Panc1 (cell line): ENCODE measurements at places on chromosomes 16 and 17. TPM values are rescaled to one million over a fixed set of nuclear protein-coding genes. Genes with fewer than 3 reads are reported as not detected.

DNA sequence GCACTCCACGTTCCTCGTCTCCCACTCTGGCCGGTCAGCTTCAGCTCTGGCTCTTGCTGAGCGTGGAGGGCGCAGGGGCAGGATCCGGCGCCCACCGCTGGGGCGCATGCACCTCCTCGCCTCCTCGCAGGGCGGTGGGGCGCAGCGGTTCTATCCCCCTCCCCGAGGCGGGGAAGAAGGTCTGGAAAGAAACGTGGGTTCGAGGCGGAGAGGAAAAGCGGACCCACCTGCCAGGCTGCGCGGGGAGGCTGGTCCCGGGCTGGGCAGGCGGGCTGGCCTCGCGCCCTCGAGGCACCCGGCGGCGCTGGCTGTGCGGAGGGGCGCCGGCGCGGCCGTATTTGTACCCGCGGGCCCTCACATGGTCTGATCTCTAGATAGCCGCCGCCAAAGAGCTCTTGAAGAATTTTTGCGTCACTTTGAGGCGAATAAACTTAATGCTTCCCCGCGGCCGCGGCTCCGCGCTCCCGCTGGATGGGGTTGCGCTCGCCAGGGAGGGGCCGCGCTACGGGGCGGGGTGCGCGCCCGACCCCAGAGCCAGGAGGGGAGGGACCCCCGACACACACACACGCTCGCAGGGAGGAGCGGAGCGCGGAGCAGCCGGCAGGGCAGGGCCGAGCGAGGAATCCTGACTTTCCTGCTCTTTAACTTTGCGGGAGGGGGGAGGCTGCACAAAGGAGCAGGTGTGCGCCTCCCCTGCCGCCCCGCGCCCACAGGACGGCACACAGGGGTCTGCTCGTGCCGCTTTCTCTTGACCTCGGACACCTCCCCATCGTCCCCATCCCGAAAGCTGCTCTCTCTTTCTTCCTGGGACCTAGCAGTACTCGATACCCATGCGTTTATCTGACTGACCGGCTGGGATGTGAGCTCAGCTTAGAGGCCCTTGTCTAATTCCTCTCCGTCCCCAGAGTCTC is at the start of gene SLC6A4:
SLC6A4 (minus strand) TSS at position 312 of the 911 bp plus-strand sequence. CDS start 13,739 bp downstream, outside the sequence.
- H3K4me1 ChIP-seq, result peaks cover 20% of the 10 kb centered on the region
- H3K36me3 ChIP-seq, result no peaks in the 10 kb centered on the region
- peaks cover 17% of the 10 kb centered on the region for H3K27me3 ChIP-seq
- H3K4me3 ChIP-seq, result peak within 1 kb of the TSS; percentile 63

- H3K27me3 ChIP-seq, result no peaks in the 10 kb centered on the region
- H3K27ac ChIP-seq, result no peak overlapping the region
- H3K36me3 ChIP-seq, result no peaks in the 10 kb centered on the region
- H3K4me3 ChIP-seq, result no peak overlapping the region
Measured at GRCh38 chr17:12574525-12574924, 91.2 kb upstream of the MYOCD start.

- no peaks in the 10 kb centered on the region for H3K4me1 ChIP-seq
- no peaks in the 10 kb centered on the region for H3K36me3 ChIP-seq
- H3K27me3 ChIP-seq, result no peaks in the 10 kb centered on the region
- H3K4me3 ChIP-seq, result no peak overlapping the region
- no peak for DNase-seq
Measured at GRCh38 chr17:38538906-38539305, 66.8 kb downstream of the SRCIN1 start.

GRCh38 chr17:7582396-7583252 is 1.0 kb upstream of the MPDU1 start:
- H3K27me3 ChIP-seq, result no peaks in the 10 kb centered on the region
- peak overlapping the region; percentile 100 for H3K27ac ChIP-seq
- H3K4me1 ChIP-seq, result peaks cover 48% of the 10 kb centered on the region
- peaks cover 2% of the 10 kb centered on the region for H3K36me3 ChIP-seq

GRCh38 chr17:321386-321941 is 31.1 kb downstream of the RPH3AL start:
- H3K36me3 ChIP-seq, result no peaks in the 10 kb centered on the region
- no peak overlapping the region for H3K27ac ChIP-seq
- no peaks in the 10 kb centered on the region for H3K27me3 ChIP-seq
- no peak overlapping the region for H3K4me3 ChIP-seq

DNA sequence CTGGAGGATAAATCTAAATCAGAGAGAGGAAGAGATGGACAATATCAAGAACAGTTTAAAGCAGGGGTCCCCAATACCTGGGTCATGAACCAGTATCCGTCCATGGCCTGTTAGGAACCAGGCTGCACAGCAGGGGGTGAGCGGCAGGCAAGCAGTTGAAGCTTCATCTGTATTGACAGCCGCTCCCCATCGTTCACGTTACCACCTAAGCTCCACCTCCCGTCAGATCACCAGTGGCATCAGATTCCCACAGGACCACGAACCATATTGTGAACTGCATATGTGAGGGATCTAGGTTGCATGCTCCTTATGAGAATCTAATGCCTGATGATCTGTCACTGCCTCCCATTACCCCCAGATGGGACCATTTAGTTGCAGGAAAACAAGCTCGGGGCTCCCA is 226.5 kb downstream of the SLC39A11 start:
- H3K27me3 ChIP-seq, result no peaks in the 10 kb centered on the region
- DNase-seq, result no peak
- H3K4me1 ChIP-seq, result no peaks in the 10 kb centered on the region
- H3K27ac ChIP-seq, result no peak overlapping the region

GRCh38 chr16:65426484-65426883 is 304.6 kb upstream of the CDH11 start:
- no peak for DNase-seq
- no peaks in the 10 kb centered on the region for H3K36me3 ChIP-seq
- no peaks in the 10 kb centered on the region for H3K4me1 ChIP-seq
- H3K27ac ChIP-seq, result no peak overlapping the region

Gene OR1A2
- not detected for total RNA-seq

GRCh38 chr16:4350365-4350786 is 745 bp downstream of the PAM16 start:
- peaks cover 39% of the 10 kb centered on the region for H3K4me1 ChIP-seq
- DNase-seq, result no peak
- H3K4me3 ChIP-seq, result peak overlapping the region; percentile 75
- no peaks in the 10 kb centered on the region for H3K27me3 ChIP-seq

Gene TBC1D3C
- not detected for total RNA-seq

Gene ZFHX3
- total RNA-seq, result 7.1 TPM

- H3K4me1 ChIP-seq, result no peaks in the 10 kb centered on the region
- H3K36me3 ChIP-seq, result no peaks in the 10 kb centered on the region
- H3K4me3 ChIP-seq, result no peak overlapping the region
- no peak for DNase-seq
Measured at GRCh38 chr16:74521691-74522090, 85.2 kb downstream of the GLG1 start.

- no peaks in the 10 kb centered on the region for H3K27me3 ChIP-seq
- H3K4me1 ChIP-seq, result peaks cover 13% of the 10 kb centered on the region
- no peak overlapping the region for H3K27ac ChIP-seq
- H3K4me3 ChIP-seq, result no peak overlapping the region
Measured at GRCh38 chr17:19750020-19750572, 2.0 kb upstream of the ALDH3A1 start.

DNA sequence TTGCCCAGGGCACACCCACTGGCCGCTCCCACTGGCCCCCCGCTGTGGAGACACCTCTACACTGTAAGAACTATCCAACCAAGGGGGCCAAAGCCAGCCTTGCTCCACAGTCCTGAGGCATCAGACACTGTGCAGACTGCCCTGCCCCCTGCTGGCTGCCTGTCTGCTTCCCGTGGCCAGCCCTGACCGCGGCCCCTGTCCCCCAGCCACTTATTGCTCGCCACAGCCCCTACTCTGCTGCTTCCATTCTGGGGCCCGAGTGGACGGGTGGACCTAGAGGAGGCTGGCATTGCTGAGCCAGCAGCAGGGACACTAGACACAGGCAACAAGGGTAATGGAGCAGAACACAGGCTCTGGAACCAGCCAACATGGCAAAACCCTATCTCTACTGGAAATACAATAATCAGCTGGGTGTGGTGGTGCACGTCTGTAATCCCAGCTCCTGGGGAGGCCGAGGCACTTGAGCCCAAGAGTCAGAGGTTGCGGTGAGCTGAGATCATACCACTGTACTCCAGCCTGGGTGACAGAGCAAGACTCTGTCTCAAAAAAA is 19.7 kb upstream of the LRRC37A3 start:
- H3K4me1 ChIP-seq, result no peaks in the 10 kb centered on the region
- H3K27ac ChIP-seq, result no peak overlapping the region
- no peak overlapping the region for H3K4me3 ChIP-seq
- no peak for DNase-seq

GRCh38 chr17:75625813-75626486 is 7.3 kb upstream of the SMIM5 start:
- H3K27me3 ChIP-seq, result no peaks in the 10 kb centered on the region
- H3K4me3 ChIP-seq, result no peak overlapping the region
- no peaks in the 10 kb centered on the region for H3K4me1 ChIP-seq
- no peak overlapping the region for H3K27ac ChIP-seq
- no peaks in the 10 kb centered on the region for H3K36me3 ChIP-seq
- DNase-seq, result no peak

DNA sequence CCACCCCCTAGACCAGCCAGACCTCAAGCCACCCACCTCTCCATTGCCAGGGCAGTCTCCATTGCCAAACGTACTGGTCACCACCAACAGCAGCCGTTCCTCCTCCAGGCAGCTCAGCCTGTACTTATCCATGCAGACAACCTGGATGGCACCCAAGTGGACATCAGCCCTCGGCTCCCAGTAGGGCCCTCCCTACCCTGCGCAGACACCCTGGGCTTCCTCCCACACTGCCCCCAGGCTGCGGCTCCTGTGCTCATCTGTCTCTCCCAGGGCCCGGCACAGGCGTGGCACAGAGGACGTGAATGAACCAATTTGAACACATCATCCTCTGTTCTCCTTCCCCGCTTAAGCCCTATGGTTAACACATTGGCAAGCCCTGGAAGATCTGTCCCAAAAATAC is 29.5 kb downstream of the NOS2 start:
- no peak overlapping the region for H3K27ac ChIP-seq
- no peaks in the 10 kb centered on the region for H3K4me1 ChIP-seq
- H3K4me3 ChIP-seq, result no peak overlapping the region
- DNase-seq, result no peak

DNA sequence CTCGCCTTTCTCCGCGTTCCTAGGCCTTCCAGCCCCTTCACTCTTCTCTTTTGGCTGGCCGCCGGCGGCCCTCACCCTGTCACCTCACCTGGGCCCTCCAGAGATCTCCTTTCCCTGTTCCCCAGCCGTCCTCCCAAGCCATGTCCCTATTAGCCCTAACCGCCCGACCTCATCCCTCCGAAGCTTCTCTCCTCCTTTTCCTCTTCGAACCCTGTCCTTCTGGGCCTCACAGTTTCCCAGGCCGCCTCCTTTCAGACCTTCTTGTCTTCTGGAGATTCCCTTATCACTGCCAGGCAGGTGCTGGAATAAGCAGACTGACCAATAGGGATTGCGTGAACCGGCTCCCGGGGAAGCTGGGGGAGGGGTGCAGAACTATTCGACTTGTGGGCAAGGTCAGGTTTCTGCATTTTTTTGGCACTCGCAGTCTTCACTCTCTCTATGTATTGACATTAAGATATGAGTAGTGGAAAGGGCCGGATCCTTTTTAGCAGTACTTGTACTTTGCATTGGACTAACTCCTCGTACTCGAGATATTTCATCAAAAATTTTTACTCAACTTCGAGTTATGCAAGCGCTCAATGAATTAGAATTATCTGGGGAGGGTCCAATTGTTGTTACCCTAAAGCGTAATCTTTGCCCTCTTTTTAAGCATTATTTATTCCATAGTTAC is 690 bp downstream of the RHOT1 start:
- H3K27ac ChIP-seq, result peak overlapping the region; percentile 88
- no peak for DNase-seq

Gene CNP
- 79.9 TPM for total RNA-seq
